Stimulated activated CD4-positive, alpha-beta T cell treated with anti-CD3 and anti-CD28 coated beads, Interleukin-1b, Interleukin-23, amount 100 ng/mL, for 4 hours (primary cell): ENCODE measurements at places on chromosomes 7 and 10.

- no peak for DNase-seq
These were observed 70.2 kb downstream of the AHCYL2 start for GRCh38 chr7:129295015-129295423.

DNA sequence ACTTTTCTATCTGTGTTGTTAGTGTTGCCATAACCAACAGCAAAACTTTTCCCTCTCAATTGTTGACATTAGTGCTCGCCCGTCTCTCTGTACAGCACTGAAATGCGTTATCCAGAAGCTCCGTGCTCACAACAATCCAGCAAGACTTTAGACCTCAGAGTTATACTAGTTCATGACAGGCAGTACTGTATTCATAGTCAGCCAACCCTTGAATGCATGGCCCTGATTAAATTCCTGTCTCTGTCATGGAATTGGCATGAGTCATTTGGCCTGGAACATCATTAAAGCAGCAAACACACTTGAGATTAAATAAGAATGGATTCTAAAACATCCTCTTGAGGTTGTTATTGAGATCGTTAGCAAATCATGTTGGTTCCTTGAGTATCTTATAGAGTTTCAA lies 405.5 kb upstream of the C7orf33 start:
- no peak for DNase-seq

DNA sequence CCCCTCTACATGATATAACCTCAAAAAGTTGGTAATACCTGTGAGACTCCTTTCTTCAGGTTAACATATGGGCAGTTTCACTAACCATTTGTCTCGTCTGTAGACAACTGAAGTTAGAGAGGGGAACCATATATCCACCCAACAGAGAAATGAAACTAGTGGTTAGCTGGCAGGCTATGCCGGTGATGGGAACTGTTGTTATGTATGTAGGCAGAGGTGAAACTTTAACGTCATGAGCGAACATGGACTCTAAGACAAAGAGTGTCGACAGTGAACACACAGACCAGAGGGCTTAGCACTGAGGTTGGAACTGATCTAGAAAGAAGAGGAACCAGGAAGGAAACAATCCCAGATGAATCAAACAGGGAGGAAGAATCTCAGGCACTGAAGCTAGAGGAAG lies 112.4 kb downstream of the ELMO1 start:
- no peak for DNase-seq

GRCh38 chr10:76657337-76658012 lies 980.1 kb downstream of the KCNMA1 start:
- no peak for DNase-seq

GRCh38 chr7:155769701-155770100 lies 42.6 kb downstream of the SHH start:
- DNase-seq, result no peak

DNA sequence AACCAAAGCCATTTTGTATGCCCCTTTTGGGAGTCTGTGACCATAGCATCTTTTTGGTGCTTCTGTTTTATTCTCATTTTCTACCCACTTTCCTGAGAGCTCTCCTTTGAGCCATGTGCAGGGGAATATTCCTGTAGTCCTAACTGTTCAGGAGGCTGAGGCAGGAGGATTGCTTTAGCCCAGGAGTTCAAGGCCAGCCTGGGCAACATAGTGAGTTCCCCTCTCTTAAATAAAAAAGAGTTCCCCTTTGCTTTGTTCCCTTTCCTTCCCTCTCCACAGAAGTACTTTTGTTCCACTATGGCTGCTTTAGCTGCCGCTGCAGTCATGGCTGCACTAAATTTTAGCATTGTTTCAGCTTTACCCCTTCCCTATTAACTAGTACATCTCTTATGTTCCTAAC lies 85.9 kb downstream of the BTAF1 start:
- DNase-seq, result no peak

DNA sequence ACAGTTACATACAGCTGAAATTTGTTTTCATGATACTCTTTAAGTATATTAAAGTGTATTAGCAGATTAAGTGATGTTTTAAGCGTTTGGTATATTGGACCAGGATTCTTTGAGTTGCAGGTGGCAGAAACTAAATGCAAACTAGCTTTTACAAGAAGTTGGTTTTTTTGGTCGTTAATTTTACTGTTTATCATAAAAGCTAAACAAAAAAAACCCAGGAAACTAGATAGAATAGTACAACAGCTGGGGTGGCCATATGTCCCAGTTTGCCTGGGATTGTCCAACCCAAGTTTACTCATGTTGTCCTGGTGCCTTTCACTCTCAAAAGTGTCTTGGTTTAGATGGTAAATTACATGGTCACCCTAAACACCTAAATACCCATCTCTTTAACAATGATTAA lies 108.7 kb downstream of the PHTF2 start:
- DNase-seq, result no peak

GRCh38 chr7:66899552-66900280 lies 21.3 kb upstream of the TMEM248 start:
- no peak for DNase-seq

DNA sequence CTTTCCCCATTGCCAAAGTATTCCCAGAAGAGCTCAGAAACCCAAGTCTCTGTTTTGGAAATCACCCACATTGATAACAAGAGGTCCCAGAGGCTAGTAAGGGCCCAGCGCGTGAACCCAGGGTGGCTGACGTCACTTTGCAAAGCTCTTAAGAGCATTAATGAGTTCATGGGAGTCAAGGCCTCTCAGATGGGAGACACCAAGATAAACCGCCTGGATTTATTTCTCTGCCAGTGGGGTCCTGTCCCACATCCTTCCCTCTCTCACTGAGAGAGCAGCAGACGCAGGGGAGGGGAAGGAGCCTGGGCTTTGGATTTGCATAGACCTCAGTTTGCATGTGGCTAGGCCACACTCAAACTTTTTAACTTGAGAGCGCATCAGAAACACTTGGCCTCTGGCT lies 184.8 kb upstream of the PDE1C start:
- DNase-seq, result no peak

DNA sequence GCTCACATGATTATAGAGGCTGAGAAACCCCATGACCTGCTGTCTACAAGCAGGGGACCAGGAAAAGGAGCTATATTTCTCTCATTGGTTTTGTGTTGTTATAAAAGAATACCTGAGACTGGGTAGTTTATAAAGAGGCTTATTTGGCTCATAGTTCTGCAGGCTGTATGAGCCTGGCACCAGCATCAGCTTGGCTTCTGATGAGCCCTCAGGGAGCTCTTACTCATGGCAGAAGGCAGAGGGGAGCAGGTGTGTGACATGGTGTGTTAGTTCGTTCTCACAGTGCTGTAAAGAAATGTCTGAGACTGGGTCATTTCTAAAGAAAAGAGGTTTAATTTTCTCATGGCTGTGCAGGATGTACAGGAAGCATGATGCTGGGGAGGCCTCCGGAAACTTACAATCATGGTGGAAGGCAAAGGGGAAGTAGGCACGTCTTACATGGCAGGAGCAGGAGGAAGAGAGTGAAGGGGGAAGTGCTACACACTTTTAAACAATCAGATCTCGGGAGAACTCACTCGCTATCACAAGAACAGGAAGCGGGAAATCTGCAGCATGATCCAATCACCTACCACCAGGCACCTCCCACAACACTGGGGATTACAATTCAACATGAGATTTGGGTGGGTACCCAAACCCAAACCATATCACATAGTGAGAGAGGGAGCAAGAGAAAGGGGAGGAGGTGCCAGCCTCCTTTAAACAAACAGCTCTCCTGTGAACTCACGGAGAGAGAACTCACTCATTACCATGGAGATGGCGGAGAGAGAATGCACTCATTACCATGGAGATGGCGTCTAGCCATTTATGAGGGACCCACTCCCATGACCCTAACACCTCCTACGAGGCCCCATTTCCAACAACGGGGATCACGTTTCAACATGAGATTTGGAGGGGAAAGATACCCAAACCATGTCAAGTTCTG lies 133.4 kb downstream of the JCAD start:
- DNase-seq, result no peak

DNA sequence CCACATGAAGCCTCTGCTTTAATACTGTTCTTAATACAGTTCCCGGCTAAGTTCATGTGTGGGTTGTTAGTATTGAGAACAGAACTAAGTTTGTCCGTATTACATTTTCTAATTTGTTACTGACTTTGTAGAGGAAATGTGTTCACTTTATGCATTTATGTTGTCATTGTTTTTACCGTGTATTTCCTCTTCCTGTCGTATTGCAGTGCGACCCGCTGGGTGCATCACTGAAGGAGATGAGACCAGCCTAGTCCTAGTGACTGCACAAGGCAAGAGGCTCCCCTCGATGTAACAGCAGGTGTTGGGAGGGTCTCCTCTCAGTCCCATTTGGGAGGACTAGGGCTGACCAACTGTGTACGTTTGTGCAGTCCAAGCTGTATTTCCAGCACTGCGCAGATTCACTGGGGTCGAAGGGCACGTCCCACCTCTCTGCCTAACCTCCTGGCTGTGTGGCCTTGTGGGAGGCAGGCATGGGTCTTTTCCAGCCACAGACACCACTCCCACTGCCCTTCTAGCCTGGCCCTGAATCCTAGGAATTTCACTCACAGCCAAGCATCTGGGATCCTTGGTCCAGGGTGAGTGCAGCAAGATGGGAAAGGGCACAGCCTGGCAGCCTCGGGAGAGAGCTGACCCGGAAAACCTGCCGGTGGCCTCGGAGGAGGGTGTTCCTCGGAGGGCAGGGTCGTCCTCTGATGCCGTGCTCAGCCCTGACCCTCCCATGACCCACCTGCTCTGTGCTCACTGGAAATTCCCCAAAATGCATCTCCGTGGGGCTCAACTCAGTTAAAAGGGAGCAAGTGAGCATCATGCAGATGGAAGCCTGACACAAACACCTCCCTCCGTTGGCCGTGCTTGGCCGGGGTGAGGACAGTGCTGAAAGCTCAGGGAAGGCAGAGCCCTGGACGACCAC lies 63.9 kb upstream of the FAM20C start:
- no peak for DNase-seq

DNA sequence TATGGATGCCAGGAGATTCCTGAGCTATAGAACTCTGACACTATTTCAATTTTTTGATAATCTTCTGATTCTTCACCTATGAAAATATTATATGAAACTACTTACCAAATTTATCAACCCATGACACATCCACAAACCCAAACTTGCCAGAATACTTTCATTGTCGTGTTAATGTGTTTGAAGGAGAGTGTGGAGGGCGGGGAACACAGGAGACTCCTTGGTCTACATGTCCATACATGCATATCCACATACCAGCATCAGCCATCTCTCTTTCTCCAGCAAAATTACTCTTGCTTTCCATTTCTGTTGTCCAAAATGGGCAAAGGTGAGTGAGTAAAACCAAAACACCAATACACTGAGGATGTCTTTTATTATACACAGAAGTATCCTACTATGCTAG lies 23.5 kb upstream of the BPGM start:
- DNase-seq, result no peak

GRCh38 chr7:91020636-91021385 lies 243.4 kb upstream of the FZD1 start:
- no peak for DNase-seq

- no peak for DNase-seq
These were observed 26.6 kb downstream of the LCOR start for GRCh38 chr10:96858706-96859050.

GRCh38 chr7:159119026-159119741 lies 25.5 kb downstream of the VIPR2 start:
- DNase-seq, result no peak

GRCh38 chr10:45443101-45444009 lies 69.3 kb downstream of the ALOX5 start:
- no peak for DNase-seq

DNA sequence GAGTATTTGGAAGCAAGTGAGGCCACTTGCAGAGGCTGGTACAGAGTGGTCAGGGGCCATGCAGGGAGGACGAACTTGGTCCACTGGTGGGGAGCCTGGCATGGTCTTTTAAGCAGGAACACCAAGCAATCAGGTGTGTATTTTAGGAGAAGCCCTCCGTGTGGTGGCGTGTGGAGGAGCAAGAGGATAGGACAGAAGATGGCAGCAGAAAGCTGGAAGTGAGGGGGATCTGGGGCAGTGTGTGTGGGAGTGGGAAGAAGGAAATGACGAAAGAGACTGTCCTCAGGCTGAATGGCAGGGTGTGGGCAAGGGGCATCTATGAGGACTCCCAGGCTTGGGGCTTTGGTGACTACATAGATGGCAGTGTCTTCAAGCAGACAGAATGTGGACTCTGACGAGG lies 51.2 kb downstream of the TEX36 start:
- DNase-seq, result no peak

DNA sequence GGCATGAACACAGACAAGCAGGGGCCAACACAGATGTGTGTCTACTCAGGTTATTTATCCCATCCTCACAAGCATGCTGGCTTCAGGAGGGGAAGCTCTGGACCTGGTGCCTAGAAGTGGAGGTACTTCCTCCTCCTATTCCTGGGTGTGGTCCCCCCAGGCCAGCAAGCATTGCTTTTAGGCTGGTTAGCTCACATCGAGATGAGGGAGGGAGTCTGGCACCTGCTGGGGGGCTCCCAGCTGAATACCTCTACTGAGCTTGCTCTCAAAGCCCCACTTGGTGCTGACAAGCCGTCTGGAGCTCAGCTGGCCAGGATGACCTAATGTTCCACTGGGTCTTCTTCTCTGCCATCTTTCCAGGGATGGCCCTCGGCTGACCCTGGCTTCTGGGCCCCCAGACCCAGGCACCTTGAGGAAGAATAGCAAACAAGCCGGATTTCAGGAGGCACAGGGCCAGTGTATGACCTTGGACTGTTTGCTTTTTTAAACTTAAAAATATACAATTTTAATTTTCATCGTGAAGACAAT lies 26.8 kb downstream of the FAM241B start:
- DNase-seq, result no peak

DNA sequence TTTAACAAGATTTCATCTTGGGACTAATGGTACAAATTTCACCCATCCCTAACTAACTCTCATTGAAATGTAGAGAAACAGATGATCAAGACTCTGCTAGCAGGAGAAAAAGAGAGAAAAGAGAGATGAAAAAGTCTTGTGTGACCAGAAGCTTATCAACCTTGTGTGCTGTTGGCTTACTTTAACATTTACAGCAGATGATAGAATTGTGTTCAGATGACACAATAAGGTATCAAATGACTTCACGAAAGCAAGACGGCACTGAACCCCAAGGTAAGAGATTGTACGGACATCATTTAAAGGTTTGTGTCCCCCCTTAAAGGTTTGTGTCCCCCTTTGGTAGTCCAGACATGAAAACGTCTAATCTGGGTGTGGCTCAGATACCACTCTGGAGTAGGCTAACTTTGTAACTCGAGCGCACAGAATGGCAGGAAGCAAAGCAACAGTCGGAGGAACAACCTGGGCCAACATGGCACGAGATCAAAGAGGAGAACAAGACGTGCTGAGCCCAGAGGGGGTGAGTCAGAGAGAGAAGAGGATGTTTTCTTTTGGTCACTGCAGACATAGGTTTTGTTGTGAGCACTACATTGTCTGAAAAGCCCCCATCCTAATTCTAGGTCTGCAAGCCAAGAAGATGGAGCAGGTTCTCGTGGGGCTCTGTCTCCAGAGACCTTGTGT lies 10.4 kb upstream of the LMBR1 start:
- DNase-seq, result no peak

DNA sequence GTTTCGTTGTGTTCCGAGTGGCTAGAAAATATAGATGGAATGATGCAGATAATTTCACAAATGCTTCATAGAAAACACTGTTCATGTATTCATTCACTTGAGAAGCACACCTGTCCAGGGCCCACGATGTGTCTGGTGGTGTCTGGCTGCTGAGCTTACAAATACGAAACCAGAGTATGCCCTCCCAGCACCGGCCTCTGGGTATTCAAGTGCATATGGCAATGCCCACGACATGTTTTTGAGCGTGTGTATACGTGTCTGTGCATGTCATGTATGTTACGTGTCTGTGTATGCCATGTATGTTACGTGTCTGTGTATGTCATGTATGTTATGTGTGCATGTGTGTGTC lies 37.9 kb downstream of the IL2RA start:
- DNase-seq, result no peak

GRCh38 chr7:101857358-101857811 lies 40.0 kb downstream of the CUX1 start:
- no peak for DNase-seq
